Stimulated activated CD8-positive, alpha-beta memory T cell treated with anti-CD3 and anti-CD28 coated beads, Interleukin-4, amount 100 ng/mL, for 1 hour (primary cell): ENCODE measurements at places on chromosomes 13 and 19.

DNA sequence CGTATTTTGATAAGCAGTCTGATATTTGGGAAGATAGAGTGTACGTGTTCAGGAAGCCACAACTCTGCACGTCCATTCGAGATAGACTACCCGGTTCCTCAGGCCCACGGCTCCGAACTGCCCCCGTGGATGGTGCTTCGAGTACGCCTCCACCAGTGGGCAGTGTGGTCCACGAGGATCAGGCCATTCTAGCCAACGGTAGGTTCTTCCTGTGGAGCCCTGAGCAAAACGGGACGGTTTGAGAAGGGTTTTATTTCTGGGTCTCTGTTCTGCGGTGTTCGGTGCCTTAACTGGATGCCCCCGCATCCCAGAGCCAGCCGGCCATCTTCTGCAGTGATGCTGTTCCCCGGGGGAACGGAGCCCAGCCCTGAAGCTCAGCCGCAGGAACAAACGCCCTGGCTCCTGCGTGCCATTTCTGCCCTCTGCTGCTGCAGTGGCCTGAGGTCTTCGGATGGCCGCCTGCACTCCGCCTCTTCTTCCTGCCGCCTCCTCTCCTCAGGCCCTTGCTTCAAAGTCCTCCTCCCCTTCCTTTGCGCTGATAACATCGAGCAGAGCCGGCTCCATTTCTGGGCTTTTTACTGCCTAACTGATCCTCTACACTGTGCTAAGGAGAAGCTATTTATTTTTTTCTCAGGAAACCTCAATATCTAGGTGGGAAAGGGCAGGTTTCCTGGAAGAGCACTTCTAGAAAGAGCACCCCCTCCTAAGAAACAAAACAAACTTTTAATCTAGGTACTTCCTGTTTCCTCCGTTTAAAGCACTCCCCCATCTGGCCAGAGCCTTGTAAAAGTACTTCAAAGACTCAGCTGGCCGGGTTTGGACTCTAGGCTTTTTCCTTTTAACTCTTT, 36.2 kb upstream of the SLC46A3 start:
- no peak for DNase-seq

DNA sequence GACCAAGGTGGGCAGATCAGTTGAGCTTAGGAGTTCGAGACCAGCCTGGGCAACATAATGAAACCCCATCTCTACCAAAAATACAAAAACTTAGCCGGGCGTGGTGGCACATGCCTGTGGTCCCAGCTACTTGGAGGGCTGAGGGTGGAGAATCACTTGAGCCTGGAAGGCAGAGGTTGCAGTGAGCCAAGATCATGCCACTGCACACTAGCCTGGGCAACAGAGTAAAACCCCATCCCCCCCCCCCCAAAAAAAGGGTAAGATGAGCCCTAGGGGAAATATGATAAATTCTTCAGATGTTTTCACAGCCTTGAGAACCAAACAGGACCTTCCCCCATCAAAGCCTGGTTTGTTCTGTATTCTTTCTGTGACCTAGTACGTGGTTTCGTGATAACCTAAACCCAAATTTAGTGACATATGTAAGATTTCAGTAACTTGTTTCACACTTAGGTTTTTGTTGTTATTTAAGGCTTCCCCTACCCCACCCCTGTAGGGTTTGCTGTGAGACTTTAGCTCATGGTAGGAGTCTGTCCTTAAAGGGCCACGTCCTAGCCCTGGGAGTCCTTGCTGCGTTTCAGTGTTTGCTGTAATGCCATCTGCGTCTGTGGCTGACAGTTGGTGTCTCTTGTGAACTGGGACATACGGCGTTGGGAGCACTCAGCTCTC, 49.6 kb downstream of the MYO9B start:
- no peak for DNase-seq

GRCh38 chr13:75302071-75302698, 179.8 kb downstream of the TBC1D4 start:
- DNase-seq = no peak

DNA sequence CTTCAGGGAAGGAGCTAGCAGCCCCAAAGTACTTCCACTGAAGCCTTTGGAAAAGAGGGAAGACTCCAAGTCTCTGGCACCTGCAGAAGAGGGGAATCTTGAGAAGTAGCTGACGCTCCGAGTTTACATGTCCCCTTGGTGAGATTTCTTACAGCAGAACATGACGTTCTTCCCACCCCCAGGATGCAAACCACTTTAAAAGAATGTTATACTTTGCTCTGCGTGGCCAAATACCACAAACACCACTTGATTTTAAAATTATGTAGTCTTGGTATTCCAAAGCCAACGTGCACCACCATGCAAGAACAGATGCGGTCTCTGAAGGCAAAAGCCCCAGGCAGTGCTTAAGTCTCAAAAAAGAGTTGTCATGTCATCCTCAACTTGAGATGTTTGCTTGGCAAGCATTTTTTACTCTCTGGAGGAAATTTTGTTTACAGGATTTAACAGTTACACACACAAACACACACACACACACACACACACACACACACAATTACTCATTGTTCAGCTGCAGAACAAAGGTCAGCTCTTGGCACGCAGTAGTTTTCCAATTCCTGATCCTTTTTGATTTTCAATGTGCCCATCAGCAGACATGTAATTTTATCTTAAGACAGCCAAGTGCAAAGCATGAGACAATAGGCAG, 106.1 kb downstream of the RGCC start:
- DNase-seq = no peak

DNA sequence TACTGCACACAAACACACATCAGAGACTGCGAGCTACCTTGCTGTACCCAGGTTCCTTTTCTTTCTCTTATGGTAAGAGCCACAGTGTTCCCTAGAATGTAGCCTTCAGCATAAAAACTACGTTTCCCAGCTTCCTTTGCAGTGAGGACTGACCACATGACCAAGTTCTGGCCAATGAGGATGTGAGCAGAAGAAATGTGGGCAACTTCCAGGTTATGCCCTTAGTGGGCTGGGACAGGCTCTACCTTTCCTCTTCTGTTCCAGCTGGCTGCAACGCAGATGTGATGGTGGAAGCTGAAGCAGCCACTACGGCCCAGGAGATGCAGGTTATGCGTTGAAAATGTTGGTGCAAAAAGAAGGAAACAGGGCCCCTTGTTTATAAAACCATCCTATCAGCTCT, 27.5 kb downstream of the VRK3 start:
- no peak for DNase-seq

DNA sequence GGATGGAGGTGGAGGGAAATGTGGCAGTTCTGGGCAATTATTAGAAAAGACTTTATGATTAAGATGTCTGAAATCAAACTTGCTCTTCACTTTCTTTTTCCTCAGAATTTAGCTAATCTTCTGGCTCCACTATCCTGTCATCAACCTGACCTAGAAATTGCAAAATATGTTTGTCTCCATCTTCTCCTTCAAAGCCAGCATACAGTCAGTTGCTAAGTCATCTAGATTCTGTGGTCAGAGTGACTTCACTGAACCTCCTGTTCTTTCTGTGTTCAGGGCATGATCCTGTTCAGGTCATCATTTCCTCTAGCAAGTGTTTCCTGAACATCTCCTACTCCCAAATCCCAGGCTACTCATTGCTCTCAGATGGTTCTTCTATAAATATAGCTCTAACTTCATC, 10.8 kb upstream of the CCNA1 start:
- DNase-seq = no peak

- no peak for DNase-seq
Measured at GRCh38 chr13:20499986-20500385, 25.7 kb downstream of the CRYL1 start.

DNA sequence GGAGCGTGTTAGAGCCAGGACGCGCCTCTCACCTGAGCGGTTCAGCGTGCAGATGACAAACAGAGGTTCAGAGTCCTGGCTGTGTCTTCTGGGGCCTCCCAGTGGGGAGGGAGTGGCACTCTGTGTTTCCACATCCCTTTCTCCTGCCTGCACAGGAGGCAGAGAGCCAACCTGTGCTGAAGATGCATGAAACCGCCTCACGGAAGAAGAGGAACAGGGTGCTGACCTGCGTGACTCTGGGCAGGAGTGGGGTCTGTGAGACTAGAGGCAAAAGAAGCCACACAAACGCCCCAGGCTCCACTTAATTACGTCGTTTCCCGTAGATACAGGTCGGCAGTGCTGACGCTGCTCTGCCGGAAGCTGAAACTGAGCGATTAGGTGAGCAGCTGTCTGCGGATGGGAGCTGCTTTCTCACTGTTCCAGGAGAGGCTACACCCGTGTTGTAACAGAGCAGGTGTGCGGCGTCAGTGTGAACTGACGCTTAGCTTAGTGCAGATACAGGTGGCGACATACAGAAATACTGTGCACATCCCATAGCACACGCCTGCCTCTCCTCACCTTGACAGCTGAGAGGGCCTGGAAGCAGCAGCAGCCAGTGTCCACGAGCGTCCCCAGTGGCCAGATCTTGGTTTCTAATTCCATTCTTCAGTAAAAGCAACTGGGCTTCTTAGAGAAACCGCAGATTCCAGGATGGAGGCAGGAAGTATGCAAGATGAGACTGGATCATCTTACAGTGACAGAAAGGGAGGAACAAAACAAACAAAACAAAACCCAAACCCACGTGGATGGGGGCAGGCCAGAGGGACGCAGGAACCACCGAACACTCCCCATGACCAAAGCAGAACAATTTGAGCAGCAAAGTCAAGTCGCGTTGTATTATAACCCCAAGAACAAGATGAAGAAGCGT, 37.7 kb upstream of the MCF2L start:
- no peak for DNase-seq

- no peak for DNase-seq
Measured at GRCh38 chr13:23583491-23583890, 13.3 kb downstream of the TNFRSF19 start.

DNA sequence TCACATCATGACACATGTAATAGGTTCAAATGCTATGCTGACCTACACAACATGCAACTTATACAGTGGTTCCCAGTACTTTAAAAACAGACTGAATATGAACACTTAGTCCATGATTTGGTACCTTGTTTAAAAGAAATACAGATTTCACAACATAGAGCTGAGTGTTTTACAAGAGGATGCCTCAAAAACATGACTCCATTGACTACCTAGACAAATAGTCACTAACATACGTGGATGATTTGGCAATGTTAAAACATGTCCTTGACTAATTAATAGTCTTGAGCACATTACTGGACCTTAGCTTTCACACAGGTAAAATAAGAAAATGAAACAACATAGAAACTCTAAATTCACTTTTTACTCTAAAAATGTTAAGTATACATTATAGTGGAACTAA, 300.1 kb downstream of the DIAPH3 start:
- DNase-seq = no peak

GRCh38 chr13:42656161-42656560, 82.2 kb downstream of the TNFSF11 start:
- DNase-seq = no peak

DNA sequence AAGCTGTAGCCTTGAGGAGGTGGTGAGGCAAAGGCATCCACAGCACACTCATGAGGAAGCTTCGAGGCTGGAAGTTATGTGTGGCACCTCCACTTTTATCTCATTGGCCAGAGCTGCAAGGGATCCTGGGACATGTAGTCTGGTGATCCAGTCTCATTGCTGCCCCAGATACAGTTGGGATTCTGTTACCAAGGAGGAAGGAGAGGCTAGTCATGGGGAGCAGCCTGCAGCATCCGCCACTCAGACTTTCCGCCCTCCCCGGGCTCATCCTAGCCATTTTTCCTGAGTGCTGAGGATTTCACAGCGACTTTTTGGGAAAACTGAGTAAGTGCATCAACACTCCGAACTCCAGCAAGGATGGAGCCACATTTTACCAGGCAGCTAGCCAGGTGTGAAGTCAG, 74.4 kb downstream of the DPF1 start:
- DNase-seq = no peak

- no peak for DNase-seq
Measured at GRCh38 chr13:110214637-110215036, 92.3 kb downstream of the COL4A1 start.

DNA sequence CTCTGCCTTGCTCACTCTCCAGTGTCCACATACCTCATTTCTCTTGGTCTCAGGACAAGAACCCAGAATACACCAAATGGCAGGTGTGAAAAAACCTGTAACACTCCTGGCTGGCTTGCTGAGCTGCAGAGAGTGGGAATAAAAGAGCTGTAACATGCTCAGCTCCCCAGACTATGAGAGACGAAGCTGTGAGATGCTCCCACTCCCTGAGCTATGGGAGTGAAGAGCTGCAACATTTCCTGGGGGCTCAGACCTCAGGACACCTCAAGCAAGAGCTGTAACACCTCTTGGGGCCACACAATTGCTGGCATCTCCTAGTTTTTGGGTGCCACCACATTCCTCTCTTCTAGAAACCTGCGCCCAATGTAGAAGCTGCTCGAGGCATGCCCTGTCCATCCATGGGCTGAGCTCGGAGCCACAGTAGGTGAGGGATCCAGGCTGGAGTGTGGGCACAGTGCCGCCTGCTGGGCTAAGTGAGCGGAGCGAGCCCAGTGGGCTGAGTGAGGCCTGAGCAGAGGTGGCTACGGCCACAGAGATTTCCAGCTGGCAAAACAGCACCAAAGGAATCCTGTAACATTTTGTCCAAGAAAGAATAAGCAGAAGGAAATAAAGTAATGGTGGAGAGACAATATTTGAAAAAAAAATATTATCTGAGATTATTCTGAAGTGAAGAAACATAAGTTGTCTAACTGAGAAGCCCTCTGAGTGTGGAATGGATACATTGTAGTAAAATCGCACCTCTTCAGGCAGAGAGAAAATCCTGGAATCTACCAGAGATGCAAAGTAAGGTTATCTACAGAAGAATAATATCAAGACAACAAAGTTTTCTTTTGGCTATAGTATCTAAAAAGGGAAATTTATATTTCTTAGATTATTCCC, 186.2 kb upstream of the PCDH9 start:
- no peak for DNase-seq

GRCh38 chr13:20093951-20094350, 66.9 kb downstream of the GJA3 start:
- no peak for DNase-seq

GRCh38 chr13:100561158-100561499, 27.5 kb downstream of the GGACT start:
- no peak for DNase-seq

GRCh38 chr13:41007744-41008128, 11.4 kb downstream of the ELF1 start:
- no peak for DNase-seq

- DNase-seq = no peak
Measured at GRCh38 chr13:63614874-63615612, 2199.4 kb upstream of the PCDH20 start.

- DNase-seq = no peak
Measured at GRCh38 chr13:35716729-35717128, 240.2 kb upstream of the MAB21L1 start.

GRCh38 chr19:10238172-10238783, 7.1 kb upstream of the S1PR2 start:
- no peak for DNase-seq

GRCh38 chr19:32748497-32748896, 28.9 kb downstream of the TDRD12 start:
- no peak for DNase-seq

DNA sequence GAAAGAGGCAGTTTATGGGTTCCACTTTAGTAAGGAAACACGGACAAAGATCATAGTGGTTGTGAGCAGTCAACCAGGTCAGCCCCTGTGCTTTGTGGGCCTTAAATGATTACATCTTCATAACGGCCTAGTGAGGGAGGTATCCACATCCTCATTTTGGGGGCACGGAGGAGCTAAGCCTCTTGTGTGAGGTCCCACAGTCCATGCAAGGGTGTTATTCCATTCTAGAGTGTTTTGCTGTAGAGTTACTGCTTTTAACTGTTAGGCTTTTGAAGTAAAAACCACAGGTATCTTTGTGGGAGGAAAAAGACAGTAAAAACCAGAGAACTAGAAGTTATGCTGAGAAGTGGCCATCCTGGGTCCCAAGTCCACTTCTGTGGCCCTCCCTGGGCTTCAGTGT, 4.0 kb downstream of the NOP53 start:
- DNase-seq = no peak

- no peak for DNase-seq
Measured at GRCh38 chr19:46611776-46612175, 10.6 kb downstream of the CALM3 start.
